ENCODE measurements at places on chromosomes 7 and 10. TPM values are rescaled to one million over a fixed set of nuclear protein-coding genes. Genes with fewer than 3 reads are reported as not detected.
A peak's percentile ranks its signal among the peaks of the same experiment; 100 is the strongest.

DNA sequence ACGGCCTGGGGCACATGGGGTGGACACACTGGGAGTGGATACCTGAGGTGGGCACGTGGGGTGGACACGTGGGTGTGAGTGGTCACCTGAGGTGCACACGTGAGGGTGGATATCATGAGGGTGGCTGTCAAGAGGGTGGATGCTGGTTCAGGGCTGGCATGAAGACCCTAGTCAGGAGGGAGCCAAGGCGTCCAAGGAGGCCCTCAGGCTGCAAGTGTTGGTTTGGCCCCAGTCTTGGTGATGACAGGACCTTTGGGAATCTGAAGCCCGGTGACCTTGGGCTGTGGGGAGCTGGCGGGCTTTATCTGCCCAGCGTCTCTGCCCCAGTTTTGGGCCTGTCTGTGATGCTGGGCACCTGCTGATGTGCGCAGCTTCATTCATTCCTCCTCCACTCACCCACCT lies 24.9 kb upstream of the PFKFB3 start:
- H3K4me3 ChIP-seq = no peak overlapping the region
- peaks cover 16% of the 10 kb centered on the region for H3K36me3 ChIP-seq
- H3K27ac ChIP-seq = no peak overlapping the region
- no peaks in the 10 kb centered on the region for H3K27me3 ChIP-seq
- H3K4me1 ChIP-seq = peaks cover 41% of the 10 kb centered on the region

- no peaks in the 10 kb centered on the region for H3K27me3 ChIP-seq
- H3K4me1 ChIP-seq = peaks cover 16% of the 10 kb centered on the region
- peak overlapping the region; percentile 76 for H3K27ac ChIP-seq
- H3K4me3 ChIP-seq = peak overlapping the region; percentile 87
- no peak for DNase-seq
Measured at GRCh38 chr10:63630931-63631680, 109.9 kb downstream of the REEP3 start.

DNA sequence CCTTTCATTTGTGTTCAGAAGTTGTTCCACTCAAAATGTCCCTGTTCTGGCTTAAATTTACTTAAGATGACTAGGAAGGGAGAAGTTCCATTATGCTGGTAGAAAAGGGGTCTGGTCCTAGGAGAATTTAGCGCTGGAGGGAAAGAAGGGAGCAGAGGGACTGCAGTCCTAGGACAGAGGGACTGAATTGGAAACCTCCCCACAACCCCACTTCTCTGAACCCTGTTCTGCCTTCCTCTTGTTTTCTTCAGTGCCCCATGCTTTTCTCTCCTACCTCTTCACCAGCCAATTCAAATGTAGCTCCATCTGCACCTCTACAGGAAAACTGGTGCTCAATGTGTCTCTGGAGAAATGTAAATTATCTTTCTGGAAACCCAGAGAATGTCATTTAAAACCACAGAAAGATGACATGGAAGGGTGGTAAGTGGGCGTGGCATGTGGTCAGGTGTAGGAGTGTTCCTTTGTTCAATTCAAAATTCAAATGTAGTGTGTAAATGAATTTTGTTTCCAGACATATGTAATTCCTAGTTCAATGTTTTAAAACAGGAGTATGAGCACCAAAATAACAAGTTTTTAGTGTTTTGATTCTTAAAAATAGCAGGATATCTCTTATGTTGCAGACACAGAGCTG lies 24.0 kb upstream of the RHOBTB1 start:
- no peaks in the 10 kb centered on the region for H3K36me3 ChIP-seq
- no peak overlapping the region for H3K27ac ChIP-seq
- DNase-seq = peak; percentile 26
- H3K27me3 ChIP-seq = peaks cover 15% of the 10 kb centered on the region
- H3K4me1 ChIP-seq = peaks cover 17% of the 10 kb centered on the region

GRCh38 chr10:113539789-113540188 lies 13.1 kb upstream of the HABP2 start:
- DNase-seq = no peak
- H3K27ac ChIP-seq = no peak overlapping the region
- H3K4me3 ChIP-seq = no peak overlapping the region

DNA sequence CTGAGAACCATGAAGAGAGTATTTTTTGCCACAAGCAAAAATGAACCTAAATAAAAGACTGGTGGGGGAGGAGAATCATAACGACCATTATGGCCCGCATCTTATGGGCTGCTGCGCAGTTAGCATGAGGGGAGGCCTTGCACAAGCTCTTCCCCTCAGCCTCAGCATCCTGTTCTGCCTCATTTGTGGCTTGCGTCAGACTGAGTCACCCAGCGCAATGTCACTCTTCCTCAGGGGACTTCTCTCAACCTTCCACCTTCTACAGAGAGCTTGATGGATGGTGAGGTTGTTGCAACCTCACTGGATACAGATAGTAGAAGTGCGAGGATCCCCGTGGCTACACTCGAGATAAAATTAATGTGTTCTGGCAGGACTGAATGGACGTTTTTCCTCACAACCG lies 16.8 kb upstream of the GPR15LG start:
- DNase-seq = peak; percentile 68
- H3K27me3 ChIP-seq = no peaks in the 10 kb centered on the region
- H3K27ac ChIP-seq = peak overlapping the region; percentile 62
- peaks cover 14% of the 10 kb centered on the region for H3K36me3 ChIP-seq
- peaks cover 34% of the 10 kb centered on the region for H3K4me1 ChIP-seq

GRCh38 chr10:128121750-128122412 lies 4.3 kb downstream of the MKI67 start:
- DNase-seq = no peak
- peaks cover 30% of the 10 kb centered on the region for H3K27me3 ChIP-seq
- no peak overlapping the region for H3K27ac ChIP-seq
- H3K36me3 ChIP-seq = peaks cover 74% of the 10 kb centered on the region
- peaks cover 18% of the 10 kb centered on the region for H3K4me1 ChIP-seq

GRCh38 chr7:157487046-157487770 lies 150.4 kb downstream of the DNAJB6 start:
- no peak overlapping the region for H3K27ac ChIP-seq
- H3K27me3 ChIP-seq = no peaks in the 10 kb centered on the region
- no peak overlapping the region for H3K4me3 ChIP-seq
- peaks cover 20% of the 10 kb centered on the region for H3K4me1 ChIP-seq
- H3K36me3 ChIP-seq = no peaks in the 10 kb centered on the region

GRCh38 chr10:22552888-22553378 lies 161.4 kb downstream of the PIP4K2A start:
- H3K4me1 ChIP-seq = peaks cover 3% of the 10 kb centered on the region
- H3K27me3 ChIP-seq = no peaks in the 10 kb centered on the region
- DNase-seq = no peak
- H3K4me3 ChIP-seq = no peak overlapping the region
- H3K36me3 ChIP-seq = peaks cover 18% of the 10 kb centered on the region

- H3K27ac ChIP-seq = no peak overlapping the region
- H3K36me3 ChIP-seq = no peaks in the 10 kb centered on the region
- H3K4me1 ChIP-seq = peaks cover 77% of the 10 kb centered on the region
Measured at GRCh38 chr10:132589681-132590080, 52.1 kb downstream of the INPP5A start.

The GHRHR gene
- total RNA-seq = not detected

The CYP2C9 gene
- total RNA-seq = not detected

The NCF1 gene
- 0.59 TPM for total RNA-seq

The GATA3 gene
- 3.7 TPM for total RNA-seq

Measured in activated naive CD4-positive, alpha-beta T cell treated with anti-CD3 and anti-CD28 coated beads for 36 hours (primary cell).